ENCODE measurements at places on chromosomes 13 and 19. TPM values are rescaled to one million over a fixed set of nuclear protein-coding genes. Genes with fewer than 3 reads are reported as not detected.

DNA sequence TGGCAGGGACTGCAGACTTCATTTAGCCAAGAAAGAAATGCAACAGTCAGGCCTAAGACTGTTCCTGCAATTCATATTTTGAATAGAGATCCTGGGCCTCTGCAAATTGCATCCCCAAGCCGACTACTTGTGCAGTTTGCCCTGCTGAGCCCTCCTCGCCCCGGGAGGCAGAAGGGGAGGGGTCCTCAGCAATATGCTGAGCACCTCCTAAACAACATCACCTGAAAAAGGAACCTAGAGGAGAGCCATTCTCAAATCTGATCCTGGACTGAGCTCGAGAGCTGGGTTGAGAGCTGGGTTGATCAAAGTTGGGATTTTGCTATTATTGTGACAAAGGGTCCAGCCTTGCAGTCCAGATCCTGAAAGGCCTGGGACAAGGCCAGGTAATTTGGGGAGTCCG is 129.8 kb downstream of the STK24 start:
- peaks cover 31% of the 10 kb centered on the region for H3K36me3 ChIP-seq
- no peak for DNase-seq
- no peaks in the 10 kb centered on the region for H3K27me3 ChIP-seq

- H3K27ac ChIP-seq, result no peak overlapping the region
- peaks cover 4% of the 10 kb centered on the region for H3K36me3 ChIP-seq
- H3K4me1 ChIP-seq, result no peaks in the 10 kb centered on the region
- no peaks in the 10 kb centered on the region for H3K27me3 ChIP-seq
- no peak overlapping the region for H3K4me3 ChIP-seq
Measured at GRCh38 chr19:42353341-42354015, 28.0 kb downstream of the MEGF8 start.

KCTD15 gene
- total RNA-seq, result 18.6 TPM

KIR2DL4 gene
- total RNA-seq, result not detected

DNA sequence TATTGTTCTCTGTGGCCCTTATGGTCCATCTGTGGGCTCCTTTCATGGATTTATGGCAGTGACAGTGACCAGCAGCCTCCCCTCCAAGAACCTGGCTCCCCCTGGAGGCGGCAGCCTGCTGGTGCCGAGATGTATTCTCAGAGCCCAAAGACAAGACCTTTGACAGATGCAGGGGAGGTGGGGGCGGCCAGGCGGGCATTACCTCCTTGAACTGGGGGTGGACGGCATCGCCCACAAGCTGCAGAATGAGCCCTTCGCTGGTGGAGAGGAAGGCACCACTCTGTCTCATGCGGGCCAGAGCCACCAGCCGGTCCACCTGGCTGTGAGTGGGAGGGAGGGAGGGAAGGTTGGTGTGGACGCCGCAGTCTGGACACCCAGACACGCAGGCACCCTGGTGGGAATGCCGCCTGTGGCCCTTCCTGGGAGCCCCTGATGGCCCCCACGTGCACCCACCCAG is 6.6 kb downstream of the ISOC2 start:
- peak; percentile 70 for DNase-seq
- no peak overlapping the region for H3K27ac ChIP-seq
- peaks cover 17% of the 10 kb centered on the region for H3K36me3 ChIP-seq
- no peak overlapping the region for H3K4me3 ChIP-seq
- H3K4me1 ChIP-seq, result peaks cover under 1% of the 10 kb centered on the region

CCDC8 gene
- total RNA-seq, result not detected

DNA sequence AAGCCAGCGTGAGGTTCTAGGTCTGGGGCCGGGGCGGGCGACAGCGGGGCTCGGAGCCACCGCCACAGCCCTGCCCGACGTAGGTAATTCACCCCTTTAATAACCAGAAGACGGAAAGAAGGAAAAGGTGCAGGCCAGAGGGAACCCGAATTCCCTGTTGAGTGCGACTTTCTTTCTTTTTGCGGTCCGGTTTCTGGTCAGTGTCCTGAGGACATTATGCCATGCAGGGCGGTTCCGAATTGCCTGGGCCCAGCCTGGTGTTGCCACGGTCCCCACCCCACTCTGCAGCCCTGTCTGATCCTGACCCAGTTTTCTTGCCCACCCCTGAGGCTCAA is 18.4 kb upstream of the TFDP1 start:
- DNase-seq, result no peak
- H3K27ac ChIP-seq, result no peak overlapping the region
- H3K36me3 ChIP-seq, result no peaks in the 10 kb centered on the region
- H3K4me3 ChIP-seq, result no peak overlapping the region
- peaks cover 15% of the 10 kb centered on the region for H3K27me3 ChIP-seq

Data from Calu3 (cell line).